ENCODE measurements at places on chromosomes 7 and 10.
A peak's percentile ranks its signal among the peaks of the same experiment; 100 is the strongest.

GRCh38 chr7:139876622-139877283 lies 47.7 kb downstream of the TBXAS1 start:
- no peak for DNase-seq

- no peak for DNase-seq
Observed at GRCh38 chr10:131760416-131761166, 140.2 kb upstream of the PPP2R2D start.

DNA sequence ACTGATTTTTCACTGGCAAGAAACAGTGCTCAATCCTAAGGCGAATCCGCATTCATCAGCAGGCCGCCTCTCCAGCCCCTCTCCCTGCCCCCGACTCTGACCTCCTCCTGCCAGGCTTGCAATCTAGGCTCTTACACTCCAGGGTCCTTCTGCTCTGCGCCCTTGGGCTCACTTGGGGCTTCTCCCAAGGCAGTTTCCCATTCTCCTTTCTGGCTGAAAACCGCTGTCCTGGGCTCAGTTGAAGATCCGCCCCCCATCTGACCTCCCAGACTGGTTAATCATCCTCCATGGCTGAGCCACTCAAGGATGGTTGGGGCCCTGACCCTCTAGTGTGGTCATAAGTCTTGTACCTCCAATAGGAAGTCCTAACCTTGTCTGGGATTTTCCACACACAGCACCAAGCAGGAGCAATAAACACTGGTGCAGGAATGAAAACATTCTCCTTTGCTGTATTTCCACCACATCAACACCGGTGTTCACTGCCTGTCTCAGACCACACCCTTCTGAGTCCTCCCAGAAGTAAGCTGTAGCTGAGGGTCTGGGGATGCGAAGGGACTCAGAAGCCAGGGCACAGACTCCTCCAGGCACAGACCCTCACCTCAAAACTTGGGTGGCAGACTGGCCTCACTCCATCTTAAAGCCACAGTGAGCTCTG lies 42.4 kb downstream of the TNS3 start:
- peak; percentile 93 for DNase-seq

DNA sequence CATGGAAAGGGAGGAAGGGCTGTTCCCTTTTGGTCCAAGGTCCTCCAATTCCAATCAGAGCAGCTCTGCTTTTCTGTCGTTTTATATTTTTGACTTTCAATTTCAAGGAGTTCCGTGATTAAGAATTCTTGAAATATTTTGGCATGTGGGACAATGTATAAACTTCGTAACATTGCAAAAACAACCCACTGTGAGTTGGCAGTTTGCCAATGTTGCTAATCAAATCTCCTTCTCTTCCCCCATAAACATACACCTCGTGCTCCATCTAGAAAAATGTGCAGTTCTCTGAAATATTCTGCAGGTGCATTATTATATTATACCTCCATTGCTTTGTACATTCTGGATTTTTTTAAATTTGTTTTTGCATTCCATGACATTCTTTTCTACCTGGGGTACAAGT lies 49.8 kb downstream of the POU6F2 start:
- DNase-seq, result no peak

DNA sequence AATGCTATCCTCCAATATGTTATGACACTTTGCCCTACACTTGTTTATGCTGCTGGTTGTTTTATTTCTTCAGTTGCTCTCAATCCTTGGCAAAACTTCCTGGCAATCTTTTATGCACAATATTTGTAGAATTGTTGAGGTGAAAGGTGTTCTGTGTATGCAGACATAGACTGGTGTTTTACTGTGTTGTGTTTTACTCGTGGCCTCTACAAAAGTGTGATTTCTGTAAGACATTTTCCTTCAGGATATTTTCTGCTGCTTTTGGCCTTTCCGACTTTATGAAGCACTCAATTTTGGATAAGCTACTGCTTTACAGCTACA lies 21.8 kb downstream of the GLCCI1 start:
- DNase-seq, result no peak

GRCh38 chr7:132169730-132170129 lies 406.5 kb downstream of the PLXNA4 start:
- no peak for DNase-seq

GRCh38 chr7:130387628-130388403 lies 7.5 kb downstream of the CPA1 start:
- DNase-seq, result peak; percentile 91

Measured in SJSA1 (cell line).